ENCODE measurements at places on chromosomes 2 and 18.

DNA sequence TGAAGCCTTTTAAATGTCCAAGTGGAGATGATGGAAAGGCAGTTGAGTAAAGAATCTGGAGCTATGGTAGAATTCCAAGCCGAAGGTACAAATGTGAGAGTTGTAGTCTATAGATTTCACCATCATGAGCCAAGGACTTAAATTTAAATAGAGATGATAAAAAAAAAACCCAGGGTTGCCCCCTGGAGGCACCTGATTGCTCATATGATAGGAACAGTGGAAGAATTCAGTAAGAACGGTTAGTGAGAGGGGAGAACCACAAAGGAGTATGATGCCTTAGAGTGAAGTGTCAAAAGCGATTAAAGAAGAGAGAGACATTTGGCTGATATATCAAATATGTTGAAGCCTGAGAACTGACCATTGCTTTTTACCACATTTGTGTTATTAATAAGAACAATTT is 11.9 kb downstream of the NYAP2 start:
- DNase-seq = no peak

DNA sequence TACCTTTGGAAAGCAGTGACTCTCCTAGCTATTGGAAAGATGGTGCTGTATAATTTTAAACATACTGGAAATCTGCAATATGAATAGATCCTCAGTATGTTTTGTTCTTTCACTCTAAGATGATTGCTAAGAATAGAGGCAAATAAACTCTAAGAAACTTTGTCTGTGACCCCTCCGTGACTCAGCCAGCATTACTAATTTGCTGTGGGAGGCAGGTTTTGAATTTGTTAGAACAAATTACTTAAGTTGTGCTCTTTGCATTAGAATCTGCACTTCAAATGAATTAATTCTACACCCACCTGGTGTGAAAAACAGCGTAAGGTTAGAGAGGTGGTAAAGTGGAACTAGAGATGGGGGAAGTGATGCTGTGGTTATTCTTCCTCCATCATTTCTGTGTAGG is 142.2 kb downstream of the RAPGEF4 start:
- DNase-seq = no peak

- DNase-seq = no peak
Measured at GRCh38 chr2:151655663-151656398, 78.4 kb downstream of the NEB start.

DNA sequence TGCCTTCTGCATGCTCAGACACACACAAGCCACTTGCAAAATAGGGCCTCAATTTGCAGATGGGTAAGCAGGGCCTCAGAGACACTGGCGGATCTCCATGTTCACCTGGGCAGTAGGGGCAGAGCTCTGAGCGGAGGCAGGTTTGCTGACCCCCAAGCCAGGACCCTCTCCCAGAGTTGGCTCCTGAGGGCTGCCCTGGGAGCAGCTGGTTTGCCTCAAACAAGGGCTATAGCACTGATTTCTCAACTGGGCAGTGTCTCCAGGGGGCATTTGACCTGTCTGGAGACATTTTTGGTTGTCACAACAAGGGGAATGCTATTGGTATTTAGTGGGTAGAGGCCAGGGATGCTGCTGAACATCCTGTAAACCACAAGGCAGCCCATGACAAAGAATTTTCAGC is 11.6 kb downstream of the GLI2 start:
- DNase-seq = no peak

- no peak for DNase-seq
Measured at GRCh38 chr2:97931858-97932225, 63.9 kb downstream of the TMEM131 start.

GRCh38 chr2:112154246-112155117 is 16.3 kb downstream of the FBLN7 start:
- DNase-seq = no peak

GRCh38 chr18:27277554-27277953 is 92.4 kb upstream of the CHST9 start:
- no peak for DNase-seq

DNA sequence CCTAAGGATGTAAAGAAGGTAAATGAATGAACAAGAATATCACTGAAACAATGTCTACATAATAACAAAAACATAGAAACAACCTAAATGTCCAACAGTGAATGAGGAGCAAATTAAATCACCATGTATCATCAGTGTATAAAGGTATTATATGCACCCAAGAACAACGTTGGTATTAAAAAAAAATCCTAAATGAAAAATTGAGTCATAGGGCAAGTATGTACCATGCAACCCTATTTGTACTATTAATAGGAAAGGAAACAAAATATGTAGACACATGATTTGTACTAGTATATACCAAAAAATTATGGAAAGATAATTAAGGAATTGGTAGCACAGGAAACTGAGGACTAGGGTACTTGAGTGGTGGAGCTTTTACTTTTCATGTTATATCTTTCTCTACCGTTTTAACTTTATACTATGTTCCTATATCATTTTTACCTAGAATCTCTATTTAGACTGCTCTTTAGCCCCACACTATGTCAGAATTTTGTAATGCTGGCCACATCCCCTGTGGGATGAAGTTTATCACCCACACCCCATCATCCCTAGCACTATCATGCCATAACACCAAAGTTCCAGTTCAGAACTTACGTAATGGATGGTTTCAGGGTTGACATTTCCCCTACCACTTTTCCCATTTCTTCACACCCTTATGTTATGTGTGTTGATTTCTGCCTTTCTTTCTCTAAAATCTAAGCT is 25.6 kb downstream of the IKZF2 start:
- DNase-seq = no peak

All from stimulated activated CD4-positive, alpha-beta T cell treated with anti-CD3 and anti-CD28 coated beads, Interleukin-4, amount 100 ng/mL, for 24 hours (primary cell).